Activated CD8-positive, alpha-beta T cell treated with anti-CD3 and anti-CD28 coated beads, Interleukin-2, amount 10 ng/mL, durations not matched to agents 7 days and 5 days (primary cell): ENCODE measurements at places on chromosomes 2 and 18. TPM values are rescaled to one million over a fixed set of nuclear protein-coding genes. Genes with fewer than 3 reads are reported as not detected.

ATF2 gene
- 59.9 TPM for total RNA-seq

NT5C1B gene
- total RNA-seq, result not detected

RGPD4 gene
- not detected for total RNA-seq

SCN1A gene
- total RNA-seq, result not detected

SNED1 gene
- total RNA-seq, result 3.5 TPM

SLC16A14 gene
- 0.61 TPM for total RNA-seq

- peaks cover 11% of the 10 kb centered on the region for H3K4me1 ChIP-seq
- H3K4me3 ChIP-seq, result peak overlapping the region; percentile 15
- peak overlapping the region; percentile 85 for H3K27ac ChIP-seq
- DNase-seq, result peak; percentile 52
- H3K36me3 ChIP-seq, result no peaks in the 10 kb centered on the region
Measured at GRCh38 chr2:101330253-101330933, 21.9 kb upstream of the RNF149 start.

DNA sequence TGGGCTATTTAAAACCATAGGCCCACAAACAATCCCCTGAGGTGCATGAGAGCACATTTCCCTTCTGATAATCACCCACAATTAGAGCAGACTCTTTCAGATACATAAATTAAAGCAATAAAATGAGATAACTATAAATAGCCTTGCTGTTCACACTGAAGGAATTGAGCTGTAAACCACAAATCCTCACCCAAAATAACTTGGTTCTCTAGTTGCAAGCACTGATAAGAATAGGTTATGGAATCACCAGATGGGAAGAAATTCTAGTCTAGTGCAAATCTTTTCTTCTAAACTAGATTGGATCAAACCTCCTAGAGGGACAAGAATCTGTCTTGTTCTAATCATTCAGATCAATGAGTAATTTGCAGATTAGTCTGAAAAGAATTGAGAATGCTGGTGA lies 64.6 kb downstream of the NAB1 start:
- H3K4me3 ChIP-seq, result no peak overlapping the region
- no peak for DNase-seq
- H3K36me3 ChIP-seq, result no peaks in the 10 kb centered on the region
- peaks cover 2% of the 10 kb centered on the region for H3K27me3 ChIP-seq
- H3K4me1 ChIP-seq, result peaks cover 4% of the 10 kb centered on the region

DNA sequence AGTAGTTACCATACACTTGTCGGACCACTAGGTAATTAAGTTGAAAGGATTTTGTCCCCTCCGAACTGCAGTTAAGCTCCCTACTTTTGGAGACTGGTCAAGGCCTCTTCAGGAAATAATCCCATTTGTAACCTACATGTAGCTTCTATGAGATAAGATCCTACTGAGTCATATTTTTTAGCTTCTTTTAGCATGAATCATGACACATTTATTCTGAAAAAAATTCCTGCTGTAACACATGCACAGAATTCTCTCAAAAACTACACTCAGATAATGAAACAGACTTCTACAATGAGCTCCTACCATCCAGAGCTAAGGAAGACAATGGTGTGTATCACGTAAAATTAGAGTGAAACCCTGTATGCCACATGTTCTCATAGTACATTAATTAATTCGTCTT lies 100.7 kb upstream of the CCDC195 start:
- peaks cover 81% of the 10 kb centered on the region for H3K36me3 ChIP-seq
- H3K4me3 ChIP-seq, result no peak overlapping the region
- H3K27ac ChIP-seq, result no peak overlapping the region
- no peaks in the 10 kb centered on the region for H3K27me3 ChIP-seq

DNA sequence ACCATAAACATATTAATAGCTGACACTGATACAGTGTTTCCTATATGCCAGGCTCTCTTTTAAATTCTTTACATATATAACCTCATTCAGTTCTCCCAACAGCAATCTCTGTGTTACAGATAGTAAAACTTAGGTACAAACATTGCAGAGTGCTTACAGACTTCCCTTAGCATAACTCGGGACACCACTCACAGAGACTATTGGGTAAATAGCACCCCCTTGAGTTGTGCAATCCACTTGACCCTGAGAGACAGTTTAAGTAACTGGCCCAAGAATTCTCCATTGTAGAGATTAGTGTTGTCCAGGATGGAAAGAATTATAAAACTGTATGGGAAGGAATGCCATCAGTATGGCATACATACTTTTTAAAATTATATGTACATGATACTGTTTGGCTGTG lies 110.1 kb downstream of the POLE4 start:
- H3K27me3 ChIP-seq, result peaks cover 2% of the 10 kb centered on the region
- DNase-seq, result no peak
- no peak overlapping the region for H3K4me3 ChIP-seq
- H3K27ac ChIP-seq, result no peak overlapping the region
- no peaks in the 10 kb centered on the region for H3K4me1 ChIP-seq

- DNase-seq, result peak; percentile 56
- no peak overlapping the region for H3K4me3 ChIP-seq
- peaks cover 37% of the 10 kb centered on the region for H3K4me1 ChIP-seq
- peaks cover 6% of the 10 kb centered on the region for H3K36me3 ChIP-seq
- H3K27me3 ChIP-seq, result no peaks in the 10 kb centered on the region
Measured at GRCh38 chr2:12303181-12304030, 413.3 kb upstream of the TRIB2 start.

- no peak for DNase-seq
- no peak overlapping the region for H3K27ac ChIP-seq
- H3K27me3 ChIP-seq, result peaks cover 3% of the 10 kb centered on the region
Measured at GRCh38 chr18:10226971-10227370, 227.5 kb upstream of the APCDD1 start.

- DNase-seq, result peak; percentile 92
- peak overlapping the region; percentile 82 for H3K27ac ChIP-seq
- peaks cover 25% of the 10 kb centered on the region for H3K36me3 ChIP-seq
- H3K4me1 ChIP-seq, result peaks cover 58% of the 10 kb centered on the region
- no peaks in the 10 kb centered on the region for H3K27me3 ChIP-seq
Measured at GRCh38 chr2:95022309-95023221, 2.9 kb upstream of the MAL start.
